Stimulated activated CD8-positive, alpha-beta memory T cell treated with anti-CD3 and anti-CD28 coated beads, Interleukin-4, amount 100 ng/mL, for 48 hours (primary cell): ENCODE measurements at places on chromosomes 13 and 19.

GRCh38 chr13:24668511-24668910, 11.7 kb upstream of the ATP12A start:
- peak; percentile 14 for DNase-seq

DNA sequence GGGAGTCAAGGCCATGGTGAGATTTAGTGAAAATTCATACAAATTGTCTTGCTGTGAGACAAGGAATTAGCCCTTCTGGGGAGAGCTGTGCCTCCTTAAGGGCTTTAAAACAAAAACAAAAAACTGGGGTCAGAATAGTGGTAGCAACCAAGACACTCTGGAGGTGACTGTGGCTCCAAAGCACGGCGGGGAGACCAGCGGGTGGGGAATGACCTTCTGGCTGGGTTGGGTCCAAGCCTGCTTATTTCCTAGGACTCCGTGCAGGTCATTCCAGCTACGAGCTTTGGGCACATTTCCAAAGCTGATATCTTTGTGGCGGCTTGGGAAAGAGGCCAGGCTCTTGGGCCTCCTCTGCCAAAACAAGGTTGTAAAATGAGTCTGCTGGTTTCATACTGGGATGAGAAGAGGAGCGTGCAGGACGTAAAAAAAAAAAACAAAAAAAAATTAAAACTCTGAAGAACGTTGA, 348.3 kb downstream of the UQCRFS1 start:
- DNase-seq: no peak

DNA sequence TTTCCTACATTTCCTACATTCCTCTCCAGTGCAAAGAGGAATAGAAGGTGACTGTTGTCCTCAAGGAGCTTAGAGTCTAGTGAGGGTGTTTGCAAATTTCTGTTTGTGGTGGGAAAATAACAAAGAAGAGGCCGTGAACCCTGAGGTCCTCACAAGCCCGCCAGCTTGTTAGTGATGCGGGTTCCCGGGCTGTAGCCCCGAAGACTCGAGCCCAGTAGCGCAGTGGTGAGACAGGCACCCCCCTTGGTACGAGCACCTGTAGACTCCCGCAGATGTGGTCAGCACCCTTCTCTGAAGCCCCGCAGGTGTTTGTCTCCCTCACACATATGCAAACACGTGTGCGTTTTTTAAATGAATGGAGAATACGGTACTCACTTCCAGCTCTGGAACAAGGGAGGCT, 26.5 kb upstream of the SPACA7 start:
- no peak for DNase-seq

GRCh38 chr13:30371649-30372265, 50.5 kb upstream of the UBE2L5 start:
- peak; percentile 65 for DNase-seq

GRCh38 chr19:12098040-12098439, 33.5 kb downstream of the ZNF844 start:
- DNase-seq: no peak

DNA sequence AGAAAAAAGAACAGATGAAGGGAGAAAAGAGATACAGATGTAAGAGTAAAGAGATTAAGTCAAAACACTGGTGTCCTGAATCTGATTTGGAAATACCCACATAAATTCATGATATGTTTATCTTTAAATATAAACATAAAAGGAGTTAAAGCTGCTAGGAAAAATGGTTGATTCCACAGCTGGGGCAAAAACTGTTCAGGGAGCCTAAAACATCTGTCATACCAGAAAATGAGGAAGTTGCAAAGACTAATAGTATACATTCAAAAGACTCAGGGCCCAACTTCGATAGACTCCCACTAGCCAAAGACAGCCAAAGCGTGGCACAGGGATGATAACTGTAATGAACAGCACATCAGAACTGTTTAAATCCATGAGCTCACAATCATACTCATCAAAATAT, 62.0 kb downstream of the ABCC4 start:
- DNase-seq: no peak

GRCh38 chr13:85312071-85312470, 487.1 kb downstream of the SLITRK6 start:
- DNase-seq: no peak

- no peak for DNase-seq
Observed at GRCh38 chr13:95222733-95223018, 78.6 kb downstream of the ABCC4 start.

- DNase-seq: peak; percentile 97
Observed at GRCh38 chr19:3970808-3971598, at the start of gene DAPK3. Gene DAPK3, minus strand, starts transcription at chr19:3971099. Its CDS starts 1,364 bp downstream, at chr19:3969735.

- no peak for DNase-seq
Observed at GRCh38 chr13:102974317-102975087, 91.7 kb downstream of the SLC10A2 start.

DNA sequence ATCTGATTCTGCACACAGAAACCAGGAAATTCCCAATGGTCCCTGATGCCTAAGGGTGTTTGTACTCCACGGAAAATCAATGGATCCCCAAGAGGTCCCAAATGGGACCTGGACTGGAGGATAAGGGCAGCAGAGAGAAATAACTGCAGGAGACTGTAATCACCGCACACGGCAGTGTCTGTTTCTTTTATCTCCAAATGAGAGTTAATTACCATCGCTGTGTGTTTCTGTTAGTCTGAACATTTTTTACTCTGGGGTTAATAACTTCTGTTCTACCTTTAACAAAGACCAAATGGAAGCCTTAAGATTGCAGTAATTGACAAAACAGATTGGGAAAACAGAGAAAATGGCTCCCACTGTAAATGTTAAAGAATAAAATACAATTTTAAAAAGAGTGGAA, 320.9 kb downstream of the DCLK1 start:
- DNase-seq: no peak

DNA sequence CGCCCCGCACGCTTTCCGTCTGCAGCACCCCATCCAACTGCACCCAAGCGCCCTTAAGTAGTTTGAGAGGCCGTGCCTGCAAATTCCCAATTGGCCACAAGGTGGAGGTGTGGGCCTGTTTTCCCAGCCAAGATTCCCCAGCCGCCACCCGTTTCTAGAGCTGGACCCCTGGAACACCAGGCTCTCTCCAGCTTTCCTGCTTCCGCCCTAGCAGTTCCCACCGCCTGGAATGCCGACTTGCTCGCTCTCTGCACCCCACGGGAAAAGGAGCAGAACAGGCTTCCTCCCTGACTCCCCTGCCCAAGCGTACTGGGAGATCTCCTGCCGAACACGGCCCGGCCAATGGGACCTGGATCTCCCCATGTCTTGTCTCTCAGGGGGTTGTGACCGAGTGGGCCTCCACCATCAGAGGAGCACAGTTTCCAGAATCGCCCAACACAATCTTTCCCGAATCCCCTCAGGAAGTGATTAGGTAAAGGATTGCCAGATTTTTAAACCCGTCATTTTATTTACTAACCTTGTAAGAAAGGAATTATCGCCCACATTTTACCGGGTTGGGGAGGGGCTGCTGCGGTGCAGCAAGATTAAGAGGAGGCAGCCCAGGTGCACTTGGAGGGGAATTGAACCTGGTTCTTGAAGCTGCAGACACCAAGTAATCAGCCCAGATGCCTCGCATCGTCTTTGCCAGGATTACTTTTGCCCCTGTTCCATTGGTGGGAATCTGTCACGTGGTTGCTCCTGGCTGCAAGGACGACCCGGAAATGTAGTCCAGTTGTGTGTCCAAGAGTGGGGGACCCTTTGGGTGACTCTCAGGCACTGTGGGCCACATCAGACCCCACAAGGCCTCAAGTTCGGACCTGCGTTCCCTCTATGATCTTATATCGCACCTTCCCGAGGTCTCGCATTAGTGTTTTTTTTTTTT, 3.5 kb upstream of the NAPSA start:
- peak; percentile 90 for DNase-seq

DNA sequence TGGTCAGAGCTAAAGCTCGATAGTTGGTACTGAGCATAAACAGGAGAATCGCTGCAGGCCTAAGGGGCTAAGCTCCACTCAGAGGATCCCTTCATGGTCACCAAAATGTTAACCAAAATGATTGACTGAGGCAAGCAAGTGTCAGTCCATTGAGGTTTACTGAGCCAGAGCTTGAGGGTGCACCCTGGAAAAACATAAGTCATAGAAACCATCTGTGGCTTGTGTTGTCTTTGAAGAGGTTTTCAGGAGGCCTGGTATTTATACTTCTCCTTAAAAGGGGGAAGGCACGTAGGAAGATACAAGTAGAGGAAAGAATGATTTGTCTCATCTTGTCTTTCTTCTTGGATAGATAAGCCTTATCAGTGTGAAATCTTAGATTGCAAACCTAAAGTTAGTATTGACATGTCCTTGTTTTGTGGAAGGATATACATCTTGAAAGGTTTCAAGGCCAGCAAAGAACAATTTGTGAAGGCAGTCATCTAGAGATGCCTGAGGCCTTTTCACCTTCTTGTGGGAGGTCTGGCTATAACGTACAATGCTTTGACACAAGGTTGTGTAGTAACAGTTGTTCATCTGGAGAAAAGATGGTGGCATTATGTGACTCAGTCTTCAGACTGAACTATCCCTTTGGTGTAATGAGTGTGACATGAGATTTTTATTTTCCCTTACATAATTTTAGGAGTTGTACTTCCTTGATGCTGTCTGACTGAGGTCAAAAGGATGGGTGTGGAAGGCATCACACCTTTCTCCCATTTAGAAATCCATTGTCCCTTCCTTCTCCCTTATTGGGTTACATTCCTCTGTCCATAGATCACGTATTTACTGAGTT, 14.7 kb upstream of the CEACAM6 start:
- peak; percentile 29 for DNase-seq

DNA sequence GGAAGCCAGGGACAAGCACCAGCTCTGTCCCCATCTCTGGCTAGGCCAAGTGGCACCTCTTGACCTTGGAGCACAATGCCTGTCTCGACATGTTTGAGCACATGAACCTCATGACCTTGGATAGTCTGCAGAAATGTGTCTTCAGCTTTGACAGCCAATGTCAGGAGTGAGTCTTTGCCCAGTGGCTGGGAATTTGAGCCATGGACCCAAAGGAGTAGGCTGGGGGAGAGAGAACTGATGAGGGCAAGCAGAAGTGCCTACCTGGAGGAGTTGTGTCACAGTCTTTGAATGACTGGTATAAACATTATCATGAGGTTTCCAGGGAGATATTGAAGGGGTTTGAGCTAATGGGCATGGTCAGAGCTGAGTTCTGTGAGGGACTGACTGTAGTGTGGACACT, 6.7 kb upstream of the CYP4F12 start:
- no peak for DNase-seq
